ENCODE measurements at places on chromosomes 13 and 19. TPM values are rescaled to one million over a fixed set of nuclear protein-coding genes. Genes with fewer than 3 reads are reported as not detected.
A peak's percentile ranks its signal among the peaks of the same experiment; 100 is the strongest.

C5AR2 gene
- under 0.01 TPM for total RNA-seq

KLK14 gene
- not detected for total RNA-seq

C19orf73 gene
- total RNA-seq: 0.40 TPM

NXNL1 gene
- not detected for total RNA-seq

FUT1 gene
- total RNA-seq: 8.3 TPM

SELENOV gene
- not detected for total RNA-seq

NFILZ gene
- not detected for total RNA-seq

KLHL26 gene
- 1.5 TPM for total RNA-seq

DNA sequence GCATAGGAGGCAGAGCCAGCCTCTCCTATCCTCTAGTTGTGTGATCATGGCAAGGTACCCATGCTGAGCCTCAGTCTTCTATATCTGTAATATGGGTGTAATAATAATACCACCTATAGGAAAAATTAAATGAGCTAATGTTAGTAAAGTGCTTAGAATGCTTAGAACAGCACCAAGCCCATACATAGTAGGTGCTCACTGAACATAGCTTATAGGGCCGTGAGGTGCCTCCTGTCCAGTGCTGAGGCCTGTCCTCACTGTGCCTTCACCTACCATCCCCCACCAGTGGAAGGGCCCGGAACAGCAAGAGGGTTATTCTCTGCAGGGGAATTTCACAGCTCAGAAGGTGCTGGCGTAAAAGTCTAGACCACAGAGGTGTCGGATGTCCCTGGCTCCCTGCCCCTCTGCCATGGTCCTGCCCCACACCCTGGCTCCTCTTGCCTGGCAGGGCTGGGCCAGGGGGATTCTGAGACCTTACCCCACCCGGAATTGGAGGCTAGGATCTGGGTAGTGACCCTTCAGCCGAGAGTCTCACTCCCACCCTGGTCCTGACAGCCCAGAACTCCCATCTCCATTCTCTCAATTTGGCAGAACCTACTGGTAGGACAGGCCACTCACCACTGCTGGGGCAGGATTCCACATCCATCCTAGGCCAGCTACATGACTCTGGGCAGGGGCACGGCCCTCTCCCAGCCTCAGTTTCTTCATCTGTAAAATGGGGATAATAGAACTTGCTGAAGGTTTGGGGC, 2.2 kb upstream of the SCN1B start:
- DNase-seq: no peak

DNA sequence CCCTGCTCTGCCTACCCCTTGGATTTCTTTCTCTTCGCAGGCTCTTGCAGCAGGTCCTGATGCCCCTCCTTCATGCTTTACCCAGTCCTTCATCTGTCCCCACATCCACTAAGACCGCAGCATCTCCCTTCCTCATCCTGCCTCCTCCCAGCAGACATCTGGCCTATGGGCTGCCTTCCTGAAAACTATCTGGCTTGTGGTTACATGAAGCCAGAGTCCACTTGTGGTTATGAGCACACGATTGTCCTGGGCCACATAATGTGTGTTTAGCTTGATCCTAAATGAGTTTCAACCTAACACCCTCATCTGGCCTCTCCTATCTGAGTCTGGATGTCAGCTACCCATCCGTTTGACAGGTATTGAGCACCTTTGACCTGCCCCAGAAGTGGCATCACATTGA, 5.5 kb upstream of the ZNF175 start:
- no peak for DNase-seq

DNA sequence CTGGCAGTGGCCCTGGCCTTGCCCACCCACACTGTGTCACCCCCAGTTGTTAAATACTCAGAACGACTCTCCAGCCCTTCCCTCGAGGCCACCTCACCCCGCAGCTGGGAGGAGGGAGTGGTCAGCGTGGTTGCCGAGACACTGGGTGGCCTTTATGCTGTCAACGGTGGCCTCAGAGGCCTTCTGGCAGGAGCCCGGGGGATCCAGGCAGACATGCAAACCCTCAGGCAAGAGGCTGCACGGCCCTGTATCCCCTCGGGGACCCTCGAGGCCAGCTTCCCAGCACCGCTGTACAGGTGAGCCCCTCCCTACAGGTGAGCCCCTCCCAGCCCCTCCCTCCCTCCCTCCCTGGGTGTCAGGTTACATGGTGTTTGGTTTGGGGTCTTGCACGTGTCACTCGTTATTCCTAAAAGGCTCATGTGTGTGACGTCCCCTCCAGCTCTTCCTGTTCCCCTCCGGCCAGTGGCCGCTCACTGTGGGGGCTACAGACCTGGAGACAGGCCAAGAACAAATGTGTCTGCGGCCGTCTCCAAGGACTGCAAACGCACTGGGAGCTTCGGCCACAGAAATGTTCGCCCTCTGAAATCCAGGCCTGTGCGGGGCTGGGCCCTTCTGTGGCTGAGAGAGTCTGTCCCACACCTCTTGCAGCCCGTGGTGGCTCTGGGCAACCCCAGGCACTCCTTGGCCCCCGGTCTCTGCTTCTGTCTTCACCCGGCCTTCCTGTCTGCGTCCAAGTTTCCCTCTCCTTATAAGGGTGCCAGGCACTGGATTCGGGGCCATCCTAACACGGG, at the start of gene TEKTIP1:
TEKTIP1 (plus strand) TSS at position 210 of the 791 bp plus-strand sequence; CDS start at position 214, 4 bp downstream.
- no peak for DNase-seq

DNA sequence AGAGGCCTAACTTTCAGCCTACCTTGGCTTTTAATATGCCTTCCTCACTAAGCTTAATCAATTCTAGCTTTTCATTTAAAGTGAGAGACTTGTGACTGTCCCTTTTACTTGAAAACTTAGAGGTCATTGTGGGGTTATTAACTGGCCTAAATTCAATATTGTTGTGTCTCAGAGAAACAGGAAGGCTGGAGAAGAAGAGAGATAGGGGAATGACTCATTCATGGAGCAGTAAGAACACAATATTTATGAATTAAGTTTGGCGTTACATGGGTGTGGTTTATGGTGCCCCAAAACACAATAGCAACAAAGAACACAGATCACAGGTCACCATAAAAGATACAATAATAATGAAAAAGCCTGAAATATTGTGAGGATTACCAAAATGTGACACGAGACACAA, 612.1 kb downstream of the TBC1D4 start:
- DNase-seq: no peak

DNA sequence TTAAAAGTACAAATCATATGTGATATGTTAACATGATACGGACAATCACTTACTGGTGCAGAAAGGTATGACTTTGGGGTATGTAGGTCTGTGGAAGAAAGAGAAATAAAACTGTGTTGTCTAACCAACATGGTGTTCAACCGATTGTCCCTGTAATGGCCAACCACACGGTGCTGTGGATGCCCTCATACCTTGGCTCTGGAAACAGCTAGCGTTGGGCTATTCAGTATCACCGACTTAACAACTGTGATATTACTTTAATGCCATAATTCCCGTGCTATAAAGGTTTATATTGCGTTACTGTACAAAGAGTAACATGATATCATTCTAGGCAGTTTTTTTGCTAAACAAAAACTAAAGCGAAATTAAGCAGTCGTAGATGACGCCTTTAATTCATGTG, 448.3 kb downstream of the EFNB2 start:
- DNase-seq: no peak

- DNase-seq: no peak
Measured at GRCh38 chr19:49210108-49210900, 52.7 kb downstream of the TRPM4 start.

- DNase-seq: no peak
Measured at GRCh38 chr13:50548586-50548985, 294.9 kb downstream of the DLEU7 start.

GRCh38 chr13:28171266-28171665, 32.9 kb downstream of the PAN3 start:
- DNase-seq: no peak

- no peak for DNase-seq
Measured at GRCh38 chr13:73520566-73521289, 461.9 kb downstream of the KLF5 start.

DNA sequence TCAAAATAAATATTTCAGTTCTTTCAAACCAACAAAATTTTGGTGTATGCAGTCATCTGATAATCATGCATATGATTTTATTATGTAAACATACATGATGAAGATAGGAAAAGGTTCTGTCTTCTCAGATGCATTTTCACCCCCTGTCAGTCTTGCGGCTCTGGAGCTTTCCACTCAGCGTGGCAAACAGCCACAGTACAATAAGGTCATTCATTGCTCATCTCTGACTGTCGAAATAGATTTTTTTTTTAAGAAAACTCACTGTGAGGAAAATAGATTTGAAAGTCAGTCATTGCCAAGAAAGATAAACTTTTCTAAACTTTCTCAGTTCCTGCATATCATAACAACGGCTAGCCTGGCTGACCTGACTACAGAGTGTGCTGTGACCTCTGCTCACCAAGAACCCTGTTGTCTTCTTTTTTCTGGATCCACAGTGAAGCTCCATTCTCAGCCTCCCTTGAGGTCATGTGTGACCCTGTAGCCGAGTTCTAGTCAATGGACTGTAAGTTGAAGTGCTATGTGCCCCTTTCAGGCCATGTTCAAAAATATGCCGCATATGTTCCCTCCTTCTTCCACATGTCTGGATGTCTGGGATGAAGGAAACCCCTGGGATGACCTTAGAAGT, 519.6 kb downstream of the KLF5 start:
- DNase-seq: no peak

DNA sequence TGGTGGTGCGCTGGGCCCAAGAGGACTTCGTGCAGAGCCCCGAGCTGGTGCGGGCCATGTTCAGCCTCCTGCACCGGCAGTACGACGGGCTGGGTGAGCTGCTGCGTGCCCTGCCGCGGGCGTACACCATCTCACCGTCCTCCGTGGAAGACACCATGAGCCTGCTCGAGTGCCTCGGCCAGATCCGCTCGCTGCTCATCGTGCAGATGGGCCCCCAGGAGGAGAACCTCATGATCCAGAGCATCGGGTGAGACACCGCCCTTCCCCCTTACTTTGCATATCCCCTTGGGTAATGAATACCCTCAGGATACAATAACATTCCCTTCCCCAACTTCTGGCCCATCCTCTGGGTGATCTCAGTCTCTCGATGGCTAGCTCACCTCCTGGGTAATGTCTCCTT, 60.9 kb downstream of the RYR1 start:
- DNase-seq: no peak

DNA sequence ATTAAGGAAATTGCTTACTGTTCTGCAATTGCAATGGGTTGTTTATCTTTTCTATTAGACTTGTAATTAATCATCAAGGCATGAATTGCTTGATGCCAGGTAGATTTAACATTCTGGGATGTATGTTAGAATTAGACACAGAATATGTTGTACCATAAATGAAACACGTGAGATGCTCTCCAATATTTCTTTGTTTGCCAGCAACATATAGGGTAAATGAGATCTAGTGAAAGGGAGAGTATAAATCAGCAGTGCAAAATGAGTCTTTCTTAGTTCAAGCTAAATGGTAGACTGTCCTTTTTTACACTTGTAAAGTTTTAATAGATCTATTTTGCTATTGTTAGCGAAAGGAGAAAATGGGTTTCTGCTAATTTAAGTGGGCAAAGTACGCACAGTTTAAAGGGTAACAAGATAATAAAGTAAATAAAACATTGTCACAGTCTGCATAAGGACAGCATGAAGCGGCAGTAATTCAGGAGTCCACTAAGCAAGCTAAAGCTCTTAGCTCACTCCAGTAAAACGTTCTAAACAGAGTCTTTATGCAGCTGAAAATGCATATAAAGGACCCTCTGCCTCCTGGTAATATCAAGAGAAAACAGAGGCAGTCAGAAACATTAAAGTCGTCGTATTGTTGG, 1137.1 kb downstream of the OLFM4 start:
- DNase-seq: no peak

GRCh38 chr13:35356572-35356971, 119.9 kb downstream of the MAB21L1 start:
- DNase-seq: peak; percentile 56

DNA sequence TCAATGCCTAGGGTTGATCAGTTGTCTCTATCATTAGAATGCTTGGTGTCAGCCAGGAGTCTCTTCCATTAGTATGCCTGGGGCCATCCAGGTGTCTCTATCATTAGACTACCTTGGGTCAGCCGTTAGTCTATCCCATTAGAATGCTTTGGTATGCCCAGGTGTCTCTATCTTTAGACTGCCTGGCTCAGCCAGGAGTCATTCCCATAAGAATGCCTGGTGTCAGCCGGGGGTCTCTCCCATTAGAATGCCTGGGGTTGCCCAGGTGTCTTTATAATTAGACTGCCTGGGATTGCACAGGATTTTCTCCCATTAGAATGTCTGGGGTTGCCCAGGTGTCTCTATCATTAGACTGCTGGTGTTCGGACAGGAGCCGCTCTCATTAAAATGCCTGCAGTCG, 1442.9 kb downstream of the UQCRFS1 start:
- no peak for DNase-seq

DNA sequence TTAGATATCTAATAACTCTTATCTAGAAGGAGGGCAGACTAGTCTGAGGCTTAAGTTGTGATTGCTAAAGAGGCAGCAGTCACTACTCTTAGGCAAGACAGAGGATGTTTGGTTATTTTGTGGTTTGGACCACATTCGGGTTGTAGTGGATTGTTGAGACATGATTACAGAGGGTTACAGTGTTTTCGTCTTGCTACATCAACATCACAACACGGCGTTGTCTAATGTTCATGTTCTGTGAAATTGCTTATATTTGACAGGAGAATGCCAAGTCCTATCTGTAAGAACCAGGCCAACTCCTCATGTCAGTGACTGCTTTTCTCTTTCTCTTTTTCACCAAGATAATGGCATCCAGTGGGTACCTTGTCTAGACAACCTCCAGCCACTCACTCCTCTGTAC, 16.8 kb upstream of the TM9SF2 start:
- DNase-seq: no peak

- no peak for DNase-seq
Measured at GRCh38 chr13:76503766-76504165, 382.4 kb downstream of the KCTD12 start.

DNA sequence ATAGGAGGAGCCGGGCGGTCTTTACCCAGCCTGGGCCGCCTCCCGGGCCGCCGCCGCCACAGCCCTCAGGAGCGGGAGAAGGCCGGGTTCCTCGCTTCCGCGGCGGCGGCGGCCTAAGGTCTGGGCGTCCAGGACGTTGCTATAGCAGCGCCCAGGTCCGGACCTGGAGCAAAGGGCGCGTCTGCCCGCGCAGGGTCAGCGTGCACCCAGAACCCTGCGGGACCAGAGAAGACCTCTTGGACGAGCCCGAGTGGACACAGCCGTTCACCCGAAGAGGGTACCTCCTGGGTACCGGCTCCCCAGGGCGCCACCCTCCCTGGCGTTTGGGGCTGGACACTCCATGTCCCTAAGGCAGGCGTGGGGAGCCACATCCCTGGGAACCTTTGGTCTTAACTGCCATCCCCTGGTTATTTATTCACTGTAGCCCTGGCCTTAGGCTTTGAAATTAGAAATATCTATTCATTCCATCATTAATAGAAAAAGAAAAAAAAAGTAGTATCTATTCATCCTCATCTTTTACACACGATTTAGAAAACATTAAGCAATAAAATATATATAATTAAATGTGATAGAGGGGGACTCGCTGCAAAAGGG, 2.4 kb downstream of the DZIP1 start:
- peak; percentile 61 for DNase-seq
